ENCODE measurements at places on chromosomes 2 and 18.

- no peak for DNase-seq
Observed at GRCh38 chr18:51098082-51098481, 68.1 kb downstream of the SMAD4 start.

DNA sequence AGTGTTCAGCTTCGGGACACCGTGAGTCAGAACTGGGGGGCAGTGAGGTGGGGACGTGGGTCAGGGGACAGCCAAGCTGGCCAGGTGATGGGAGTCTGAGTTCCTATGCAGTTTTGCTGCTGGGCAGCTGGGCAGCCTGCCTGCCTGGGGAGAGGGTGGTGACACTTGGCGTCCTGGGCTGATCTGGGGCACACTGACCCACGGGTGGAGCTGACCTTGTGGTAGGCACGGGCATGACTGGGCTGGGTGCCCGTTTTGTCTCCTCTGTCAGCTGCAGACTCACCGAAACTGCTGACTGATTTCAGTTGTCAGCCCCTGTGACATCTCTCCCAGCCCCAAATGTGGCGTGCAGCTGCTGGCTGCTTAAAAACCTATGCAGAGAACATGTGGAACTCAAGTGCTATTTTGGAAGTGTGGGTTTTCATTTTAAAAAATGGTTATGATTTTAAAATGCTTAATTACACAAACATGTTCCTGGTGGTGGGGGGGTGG lies 32.6 kb upstream of the E2F6 start:
- peak; percentile 63 for DNase-seq

DNA sequence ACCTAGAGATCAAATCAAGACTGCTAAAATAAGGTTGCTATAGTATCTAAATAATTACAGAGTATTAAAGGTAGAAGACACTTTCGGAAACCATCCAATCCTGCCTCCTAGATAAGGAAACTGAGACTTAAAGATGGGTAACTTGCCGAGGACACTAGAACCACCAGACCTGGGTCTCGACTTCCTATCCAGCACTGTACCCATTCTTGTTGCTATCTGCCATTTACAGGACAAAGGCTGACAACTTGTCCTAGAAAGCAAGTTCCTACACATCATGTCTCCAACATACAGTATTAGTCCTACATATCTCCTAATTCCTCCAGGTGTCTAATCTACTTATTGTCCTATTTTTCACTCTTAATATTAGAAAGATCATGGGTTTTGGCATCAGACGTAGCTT lies 37.7 kb downstream of the TRAK2 start:
- no peak for DNase-seq

- DNase-seq = no peak
Observed at GRCh38 chr2:201246280-201246679, 14.1 kb upstream of the CASP8 start.

GRCh38 chr2:45180033-45180746 lies 170.9 kb upstream of the SIX2 start:
- DNase-seq = no peak

GRCh38 chr2:118091631-118092030 lies 3.4 kb downstream of the INSIG2 start:
- no peak for DNase-seq

DNA sequence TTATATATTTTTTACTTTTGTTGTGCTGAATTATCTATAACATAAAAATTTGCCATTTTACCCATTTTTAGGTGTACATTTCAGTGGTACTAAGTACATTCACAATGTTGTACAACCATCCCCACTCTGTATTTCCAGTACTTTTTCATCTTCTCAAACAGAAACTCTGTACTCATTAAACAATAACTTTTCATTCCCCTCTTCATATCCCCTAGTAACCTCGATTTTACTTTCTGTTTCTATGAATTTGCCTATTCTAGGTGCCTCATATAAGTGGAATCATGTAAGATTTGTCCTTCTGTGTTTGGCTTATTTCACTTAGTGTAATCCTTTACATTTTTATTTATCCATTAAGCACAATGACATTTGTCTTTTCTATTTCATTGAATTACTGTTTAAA lies 51.3 kb downstream of the GTF2A1L start:
- no peak for DNase-seq

GRCh38 chr2:183799761-183800160 lies 675.5 kb downstream of the NUP35 start:
- DNase-seq = no peak

- no peak for DNase-seq
Observed at GRCh38 chr2:215553946-215554345, 118.1 kb upstream of the FN1 start.

DNA sequence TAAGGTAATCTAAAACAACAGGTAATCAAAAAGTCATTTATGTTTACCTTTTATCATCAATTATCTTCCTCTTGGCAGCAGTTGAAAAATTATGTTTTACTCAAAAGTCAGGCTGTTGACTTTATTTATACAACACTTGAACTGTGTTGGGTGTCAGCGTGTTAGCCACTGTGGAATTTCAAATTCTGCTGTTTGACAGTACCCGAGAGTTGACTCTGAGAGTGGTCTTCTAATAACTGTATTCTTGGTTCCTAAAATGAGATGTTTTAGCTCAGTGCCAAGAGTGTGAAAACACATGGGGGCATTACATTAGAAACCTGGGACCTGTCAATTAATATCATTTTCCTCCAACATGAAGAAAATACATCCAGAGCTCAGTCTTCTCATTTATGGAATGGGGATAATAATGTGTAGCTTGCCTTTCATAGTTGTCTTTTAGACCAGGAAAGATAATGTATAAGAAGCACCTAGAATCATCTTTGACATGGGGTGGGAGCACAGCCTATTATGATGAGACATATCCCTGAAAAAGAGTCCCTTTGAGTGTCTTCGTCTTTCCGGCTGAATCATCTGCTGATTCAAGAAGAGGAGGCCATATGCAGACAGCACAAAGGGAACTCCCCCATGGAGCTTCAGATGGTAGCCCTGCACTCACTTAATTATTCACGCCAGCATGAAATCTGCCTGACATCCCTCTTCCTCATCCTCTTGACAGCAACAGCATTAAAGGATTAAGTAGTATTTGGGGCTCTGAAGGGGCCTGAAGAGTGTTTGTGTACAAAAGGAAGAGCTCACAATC lies 89.1 kb downstream of the AFF3 start:
- no peak for DNase-seq

DNA sequence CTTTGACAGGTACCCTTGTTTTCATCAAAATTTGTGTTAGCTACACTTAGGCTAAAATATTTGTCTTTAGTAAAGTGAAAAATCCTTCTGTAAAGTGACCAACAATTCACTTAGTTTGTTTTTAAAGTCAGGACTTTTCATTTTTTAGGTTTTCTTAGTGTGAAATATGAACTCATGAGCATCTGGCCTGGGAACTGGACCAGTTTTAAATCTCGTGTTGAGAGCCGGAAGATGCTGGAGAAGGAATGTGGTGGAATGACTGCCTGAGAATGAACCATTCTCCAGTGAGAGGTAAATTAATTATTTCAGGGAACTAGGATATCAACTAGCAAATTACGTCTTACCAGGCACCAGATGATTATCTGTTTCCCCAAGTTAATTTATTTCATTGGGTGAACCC lies 305.7 kb downstream of the AGPS start:
- DNase-seq = no peak

- peak; percentile 93 for DNase-seq
Observed at GRCh38 chr2:20573620-20574422, 77.1 kb downstream of the HS1BP3 start.

GRCh38 chr2:98736464-98736889 lies 5.5 kb upstream of the MGAT4A start:
- DNase-seq = no peak

- DNase-seq = no peak
Observed at GRCh38 chr2:98127229-98127989, 40.4 kb downstream of the VWA3B start.

- peak; percentile 66 for DNase-seq
Observed at GRCh38 chr2:71923887-71924533, 223.7 kb downstream of the CYP26B1 start.

GRCh38 chr18:47036298-47036874 lies 965 bp upstream of the ELOA2 start:
- DNase-seq = no peak

- no peak for DNase-seq
Observed at GRCh38 chr2:219327719-219328118, 4.8 kb downstream of the RESP18 start.

- no peak for DNase-seq
Observed at GRCh38 chr18:79323471-79323870, 72.3 kb upstream of the NFATC1 start.

- DNase-seq = peak; percentile 49
Observed at GRCh38 chr2:241645056-241645914, 7.8 kb downstream of the ATG4B start.

DNA sequence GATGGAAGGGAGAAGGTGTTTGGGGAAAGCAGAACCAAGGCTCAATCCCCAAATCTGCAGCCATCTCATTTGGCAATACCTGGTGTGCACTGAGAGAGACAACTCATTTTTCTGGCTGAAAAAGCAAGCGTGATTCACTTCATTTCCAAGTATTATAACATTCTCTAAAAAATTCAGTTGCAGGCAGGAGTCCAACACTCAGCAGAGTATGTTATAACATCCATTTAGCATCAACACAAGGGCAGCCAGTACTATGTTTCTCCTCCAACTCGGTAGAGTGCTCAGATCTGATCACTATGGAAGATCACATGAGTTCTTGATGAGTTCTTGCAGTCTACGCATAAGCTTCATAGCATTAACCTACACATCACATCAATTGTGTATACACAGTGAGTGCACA lies 99.4 kb upstream of the PID1 start:
- no peak for DNase-seq

DNA sequence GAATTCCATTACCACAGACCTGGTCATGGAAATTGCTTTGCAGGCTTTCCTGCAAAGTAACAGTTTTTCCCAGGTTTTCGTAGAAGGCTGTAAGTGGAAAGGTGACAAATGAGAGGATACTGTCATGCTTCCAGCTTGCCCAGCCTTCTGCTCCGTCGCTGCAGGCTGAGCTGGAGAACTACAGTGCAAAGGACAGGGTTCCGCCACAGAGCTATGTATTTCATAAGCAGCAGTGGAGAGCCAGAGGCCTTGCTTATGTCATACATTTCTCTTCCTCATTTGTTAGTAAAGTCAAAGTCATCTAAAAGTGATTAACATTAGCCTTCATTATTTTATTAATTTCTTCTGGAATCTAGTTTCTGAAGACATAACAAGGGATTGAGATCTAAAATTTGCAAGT lies 72.9 kb upstream of the RBM44 start:
- no peak for DNase-seq

- DNase-seq = no peak
Observed at GRCh38 chr18:71329114-71329513, 1040.3 kb downstream of the SOCS6 start.

- DNase-seq = no peak
Observed at GRCh38 chr2:65212115-65212514, 15.5 kb upstream of the ACTR2 start.

DNA sequence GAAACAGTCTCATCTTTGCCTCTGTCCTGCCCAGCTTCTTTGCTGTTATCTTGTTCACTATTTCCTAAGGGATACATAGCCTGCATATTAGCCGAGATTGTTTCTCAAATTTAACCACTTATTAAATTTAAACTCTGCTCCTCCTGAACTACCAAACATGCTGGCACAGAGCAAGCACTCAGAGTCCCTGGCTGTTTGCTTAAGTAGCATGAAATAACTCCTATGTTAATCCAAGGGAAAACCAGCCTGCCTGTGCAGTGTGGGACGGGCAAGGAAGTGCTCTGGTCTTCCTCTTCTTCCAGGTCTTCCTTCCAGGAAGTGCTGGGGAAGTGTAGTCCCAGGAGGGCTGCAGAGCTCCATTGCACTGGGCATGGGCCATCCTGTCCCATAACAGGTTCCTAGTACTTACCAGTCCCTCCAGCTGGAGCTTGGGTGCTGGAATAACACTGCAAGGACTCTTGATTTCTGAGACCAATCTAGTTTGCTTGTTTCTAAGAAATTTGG lies 95.9 kb upstream of the IL1R2 start:
- no peak for DNase-seq

- DNase-seq = no peak
Observed at GRCh38 chr2:49111456-49111855, 42.9 kb downstream of the FSHR start.

DNA sequence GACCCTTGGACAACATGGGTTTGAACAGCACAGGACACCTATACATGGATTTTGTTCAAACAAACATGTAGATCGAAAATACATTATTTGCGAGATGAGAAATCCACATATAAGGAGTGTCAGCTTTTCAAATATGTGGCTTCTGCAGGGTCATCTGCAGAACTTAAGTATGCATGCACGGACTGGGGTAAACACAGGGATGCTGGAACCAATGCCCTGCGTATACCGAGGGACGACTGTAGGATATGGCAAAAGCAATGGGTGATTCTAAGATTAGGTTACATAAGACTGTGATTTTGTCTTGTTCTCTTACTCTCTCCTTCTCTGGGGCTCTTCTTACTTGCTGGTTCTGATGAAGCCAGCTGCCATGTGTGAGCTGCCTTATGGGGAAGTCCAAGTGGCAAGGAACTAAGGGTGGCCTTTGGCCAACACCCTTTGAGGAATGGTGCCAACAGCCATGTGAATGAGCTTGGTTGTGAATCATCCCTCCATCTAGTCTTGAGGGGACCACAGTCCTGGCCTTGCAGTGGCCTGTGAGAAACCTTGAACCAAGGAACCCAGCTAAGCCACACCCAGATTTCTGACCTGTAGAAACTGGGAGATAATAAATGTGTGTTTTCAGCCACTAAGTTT lies 66.5 kb downstream of the EVA1A start:
- DNase-seq = no peak

DNA sequence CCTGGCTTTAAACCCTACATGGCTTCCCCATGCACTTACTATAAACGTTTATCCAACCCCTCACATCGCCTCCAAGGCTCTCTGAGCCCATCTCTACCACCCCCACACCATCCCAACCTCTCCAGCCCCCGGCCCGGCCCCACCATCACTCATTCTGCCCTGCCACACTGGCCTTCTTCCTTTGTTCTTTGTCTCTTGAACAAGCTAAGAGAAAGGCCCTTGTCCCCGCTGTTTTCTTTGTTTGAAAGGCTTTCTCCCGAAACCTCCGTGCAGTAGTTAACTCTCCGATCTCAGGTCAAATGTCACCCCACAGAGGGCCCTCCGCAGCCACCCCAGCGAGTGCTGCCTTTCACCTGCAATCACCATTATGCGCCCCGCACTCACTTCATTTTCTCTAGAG lies 100.4 kb downstream of the AFF3 start:
- no peak for DNase-seq

DNA sequence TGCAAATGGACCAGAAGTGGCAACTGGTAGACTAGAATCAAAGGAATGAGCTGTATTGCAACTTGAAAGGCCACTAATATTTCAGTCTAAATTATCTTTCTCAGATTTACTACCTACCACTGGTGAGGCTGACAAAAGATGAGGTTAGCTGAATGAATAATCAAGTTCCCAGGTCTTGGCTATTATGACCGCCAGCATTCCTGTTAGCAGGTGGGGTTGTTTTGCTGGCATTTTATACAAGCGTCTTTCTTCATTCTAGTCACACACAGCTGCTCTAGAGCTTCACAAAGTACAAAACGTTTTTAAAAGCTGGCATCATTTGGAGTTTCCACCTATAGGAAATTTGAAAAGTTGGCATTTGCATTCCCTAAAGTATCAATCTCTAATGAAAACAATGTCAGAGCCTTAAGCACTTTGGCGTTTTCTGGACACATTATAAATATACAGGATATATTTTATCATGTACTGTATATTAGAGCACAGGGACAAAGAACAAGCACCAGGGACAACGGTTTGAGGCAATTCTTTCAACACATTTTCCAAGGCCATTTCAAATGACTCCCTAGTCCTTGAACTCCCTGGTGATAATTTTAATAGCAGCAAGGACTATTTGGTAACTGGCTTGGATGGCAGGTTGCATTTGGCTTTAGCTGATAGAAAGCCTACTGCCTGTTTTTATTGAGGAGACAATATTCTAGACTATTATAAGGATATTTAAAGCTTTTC lies 410.2 kb upstream of the CHST9 start:
- no peak for DNase-seq

All from posterior cingulate gyrus (tissue), 11 donors.